ENCODE measurements at places on chromosomes 2 and 18.

GRCh38 chr2:179511105-179511789, 246.6 kb upstream of the SESTD1 start:
- no peak overlapping the region for H3K27ac ChIP-seq
- no peak for DNase-seq
- H3K4me1 ChIP-seq = no peaks in the 10 kb centered on the region
- no peaks in the 10 kb centered on the region for H3K36me3 ChIP-seq

DNA sequence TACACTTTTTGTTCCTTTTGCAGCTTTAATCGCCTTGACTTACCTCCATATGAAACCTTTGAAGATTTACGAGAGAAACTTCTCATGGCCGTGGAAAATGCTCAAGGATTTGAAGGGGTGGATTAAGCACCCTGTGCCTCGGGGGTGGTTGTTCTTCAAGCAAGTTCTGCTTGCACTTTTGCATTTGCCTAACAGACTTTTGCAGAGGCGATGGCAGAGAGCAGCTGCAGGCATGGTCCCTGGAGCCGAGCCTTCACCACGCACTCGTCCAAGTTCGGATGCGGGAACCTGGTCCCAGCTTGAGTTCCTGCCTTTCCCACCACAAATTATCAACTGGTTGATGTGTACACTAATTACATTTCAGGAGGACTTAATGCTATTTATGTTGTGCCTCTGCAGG, 232.7 kb downstream of the ALPK2 start:
- no peaks in the 10 kb centered on the region for H3K27me3 ChIP-seq
- no peaks in the 10 kb centered on the region for H3K36me3 ChIP-seq
- H3K4me1 ChIP-seq = peaks cover 3% of the 10 kb centered on the region
- no peak overlapping the region for H3K27ac ChIP-seq

DNA sequence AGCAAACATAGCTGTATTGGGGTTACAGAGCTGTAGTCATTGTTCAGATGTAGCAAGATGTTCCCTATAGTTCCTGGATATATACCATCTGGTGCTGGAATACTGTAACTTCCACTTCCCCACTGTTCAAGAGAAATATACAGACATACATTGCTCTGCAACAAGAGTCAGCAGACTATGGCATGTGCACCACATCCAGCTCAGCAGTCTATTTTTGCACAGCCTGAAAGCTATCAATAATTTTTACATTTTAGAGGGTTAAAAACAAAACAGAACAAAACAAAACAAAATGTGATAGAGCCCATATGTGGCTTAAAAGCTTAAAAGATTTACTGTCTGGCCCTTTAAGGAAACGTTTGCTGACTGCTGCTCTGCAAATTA, 31.8 kb upstream of the VIT start:
- DNase-seq = no peak
- no peaks in the 10 kb centered on the region for H3K36me3 ChIP-seq
- H3K4me1 ChIP-seq = no peaks in the 10 kb centered on the region
- H3K4me3 ChIP-seq = no peak overlapping the region
- H3K27ac ChIP-seq = no peak overlapping the region

DNA sequence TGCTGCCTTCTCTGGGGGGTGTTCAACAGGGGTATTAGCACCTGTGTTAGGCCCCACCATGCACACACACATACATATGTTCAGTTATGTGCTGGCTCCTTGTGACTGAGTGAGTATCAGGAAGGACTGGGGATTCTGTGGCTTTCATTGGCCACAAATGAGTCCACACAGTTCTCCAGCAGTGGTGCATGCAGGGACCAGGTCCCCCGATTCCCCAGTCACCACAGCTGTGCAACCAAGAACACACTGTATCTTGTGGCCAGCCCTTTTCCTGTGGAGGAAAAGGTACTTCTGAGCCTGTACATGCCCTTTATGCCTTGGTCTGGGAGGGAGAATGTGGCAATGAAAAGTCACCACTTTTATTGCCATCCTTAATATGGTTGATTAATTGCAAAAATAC, 74.9 kb upstream of the KLF7 start:
- no peak overlapping the region for H3K27ac ChIP-seq
- peaks cover 15% of the 10 kb centered on the region for H3K4me1 ChIP-seq
- no peaks in the 10 kb centered on the region for H3K27me3 ChIP-seq
- no peak overlapping the region for H3K4me3 ChIP-seq
- peak; percentile 37 for DNase-seq

DNA sequence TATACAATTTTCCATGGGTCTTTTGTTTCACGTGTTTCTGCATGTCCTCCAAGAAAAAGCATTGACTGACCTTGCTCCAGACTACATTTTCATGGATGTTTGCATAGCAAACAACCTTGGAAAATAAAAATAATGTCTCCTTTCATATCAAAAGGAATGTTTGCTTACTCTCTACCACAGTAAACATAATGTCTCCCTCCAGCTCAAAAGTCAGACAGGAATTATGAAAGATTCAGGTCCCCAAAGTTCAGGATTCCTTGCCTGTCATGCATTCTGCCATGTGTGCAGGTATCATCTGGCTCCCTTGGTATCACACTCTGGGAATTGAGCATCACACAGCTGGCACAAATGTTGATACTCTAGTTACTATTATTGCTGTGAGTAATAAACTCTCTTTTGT, 103.1 kb upstream of the ZC3H15 start:
- H3K4me3 ChIP-seq = no peak overlapping the region
- no peaks in the 10 kb centered on the region for H3K4me1 ChIP-seq
- H3K36me3 ChIP-seq = peaks cover 33% of the 10 kb centered on the region
- H3K27ac ChIP-seq = no peak overlapping the region
